ENCODE measurements at places on chromosomes 7 and 10.

DNA sequence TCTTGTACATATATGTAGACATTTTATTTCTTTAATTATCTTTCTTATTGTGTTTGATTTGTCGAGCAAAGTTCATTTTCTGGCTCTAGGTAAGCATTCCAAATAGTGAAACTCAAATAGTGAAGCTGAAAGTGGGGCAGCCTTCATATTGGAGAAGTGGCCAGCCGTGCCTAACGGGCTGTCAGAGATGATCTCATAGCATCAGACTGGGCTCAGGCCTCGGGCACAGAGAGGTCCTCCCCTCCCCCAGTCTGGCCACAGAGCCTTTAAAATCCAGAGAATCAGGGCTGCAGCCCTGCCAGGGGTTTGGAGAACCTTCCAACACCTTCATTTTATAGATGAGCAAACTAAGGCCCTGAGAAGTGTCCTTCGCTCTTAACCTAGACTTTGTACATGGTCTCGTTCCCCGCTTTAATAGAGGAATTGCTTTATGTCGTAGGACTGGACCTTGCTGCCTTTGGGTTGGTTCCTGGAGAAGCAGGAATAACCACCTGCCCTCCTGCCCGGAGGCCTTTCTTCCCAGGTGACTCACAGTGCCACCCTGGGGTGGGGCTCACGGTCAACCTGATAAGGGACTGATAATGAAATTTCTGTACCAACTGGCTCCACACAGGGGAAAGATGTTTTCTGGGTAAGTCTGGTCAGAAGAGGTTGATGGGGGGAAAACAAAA lies 7.3 kb downstream of the TSPAN15 start:
- no peak for DNase-seq

DNA sequence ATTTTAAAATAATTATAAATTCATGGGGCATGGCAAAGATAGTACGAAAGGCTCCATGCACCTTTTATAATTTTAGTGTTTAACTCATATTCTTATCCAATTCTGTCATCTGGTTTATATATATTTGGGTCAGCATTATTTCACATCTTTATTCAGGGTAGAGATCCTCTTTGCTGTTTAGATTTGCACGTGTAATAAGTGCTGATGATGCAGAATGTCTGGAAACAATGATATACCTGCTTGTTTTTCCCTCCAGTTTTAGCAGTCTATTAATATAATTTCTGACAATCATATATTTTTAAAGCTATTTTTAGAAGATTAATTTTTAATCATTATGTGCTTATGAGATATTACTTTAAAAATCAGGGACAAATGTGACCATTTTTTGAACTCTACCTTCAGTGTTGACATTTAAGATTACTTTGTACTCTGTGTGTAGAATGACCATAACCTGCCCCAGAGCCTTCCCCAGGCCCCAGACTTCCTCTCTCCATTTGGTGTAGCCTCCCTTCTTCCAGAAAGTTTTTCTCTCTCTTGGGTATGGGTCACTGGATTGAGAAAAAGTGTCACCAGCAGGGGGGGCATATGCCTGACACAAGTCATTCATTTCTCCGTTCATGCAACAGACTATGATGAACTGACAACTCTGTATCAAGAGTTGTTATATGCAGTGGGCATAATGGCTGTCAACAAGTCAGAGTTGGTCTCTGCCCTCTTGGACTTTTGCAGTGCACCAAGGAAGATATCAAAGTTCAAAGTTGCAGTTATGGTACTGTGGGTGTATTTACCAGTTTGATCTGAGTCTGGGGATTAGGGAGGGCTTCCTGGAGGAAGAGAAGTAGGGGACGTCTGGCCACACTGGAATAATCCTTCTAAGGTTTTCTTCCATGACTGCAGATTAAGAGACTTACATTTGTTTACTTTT lies 192.6 kb upstream of the CCDC6 start:
- no peak for DNase-seq

- DNase-seq: peak; percentile 22
These were observed 925.2 kb upstream of the GHITM start for GRCh38 chr10:83214136-83214535.

GRCh38 chr10:122362621-122363020 lies 11.9 kb upstream of the PLEKHA1 start:
- DNase-seq: peak; percentile 60

DNA sequence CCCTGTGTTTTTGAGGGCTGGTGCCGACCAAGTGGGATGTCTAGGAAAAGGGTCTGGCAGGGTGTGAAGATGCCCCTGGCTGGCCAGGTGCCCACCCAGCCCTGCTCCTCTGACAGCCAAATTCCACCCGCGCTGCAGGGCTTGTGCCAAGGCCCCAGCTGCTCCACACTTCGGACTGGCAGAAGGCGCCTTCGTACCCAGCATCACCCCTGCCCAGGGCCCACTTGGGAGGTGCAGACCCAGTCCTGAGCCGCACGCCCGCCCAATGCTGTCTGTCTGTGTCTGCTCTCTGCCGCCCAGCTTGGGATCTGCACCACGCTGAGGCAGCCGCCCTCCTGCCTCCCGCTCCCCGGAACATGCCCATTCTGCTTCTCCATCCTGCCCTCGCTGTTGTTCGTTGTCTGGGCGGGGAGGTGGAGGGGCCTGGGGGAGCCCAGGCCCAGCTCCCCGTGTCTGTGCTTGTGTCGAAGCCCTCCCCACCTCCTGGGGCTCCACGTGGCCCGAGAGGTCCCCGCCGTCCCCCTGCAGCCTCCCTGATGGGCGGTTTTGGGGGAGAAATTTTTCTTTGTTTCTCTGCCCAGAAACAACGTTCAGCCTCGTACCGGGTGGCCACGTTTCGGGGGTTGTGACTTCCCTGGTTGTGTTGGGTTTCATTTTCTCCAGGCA lies 36.9 kb upstream of the PPIF start:
- no peak for DNase-seq

GRCh38 chr10:114163062-114163461 lies 10.9 kb downstream of the CCDC186 start:
- DNase-seq: no peak

DNA sequence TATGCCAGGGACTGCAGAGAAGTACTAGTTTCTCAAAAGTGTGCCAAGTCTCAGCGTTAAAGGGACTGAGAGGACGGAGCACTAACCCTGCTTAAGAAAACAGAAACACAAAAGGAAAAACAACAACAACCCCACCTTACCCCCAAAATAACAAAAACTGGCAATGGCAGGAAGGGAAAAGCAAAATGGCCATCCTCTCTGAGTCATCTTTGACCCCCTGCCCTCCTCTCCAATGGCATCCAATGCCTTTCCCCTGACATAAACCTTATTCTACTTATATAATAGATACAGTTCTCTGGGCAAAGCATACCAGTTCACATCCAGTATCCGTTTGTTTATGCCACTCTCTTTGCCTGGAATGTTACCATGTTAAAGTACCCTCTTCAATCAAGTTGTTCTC lies 1.6 kb downstream of the POLR1F start:
- DNase-seq: no peak

DNA sequence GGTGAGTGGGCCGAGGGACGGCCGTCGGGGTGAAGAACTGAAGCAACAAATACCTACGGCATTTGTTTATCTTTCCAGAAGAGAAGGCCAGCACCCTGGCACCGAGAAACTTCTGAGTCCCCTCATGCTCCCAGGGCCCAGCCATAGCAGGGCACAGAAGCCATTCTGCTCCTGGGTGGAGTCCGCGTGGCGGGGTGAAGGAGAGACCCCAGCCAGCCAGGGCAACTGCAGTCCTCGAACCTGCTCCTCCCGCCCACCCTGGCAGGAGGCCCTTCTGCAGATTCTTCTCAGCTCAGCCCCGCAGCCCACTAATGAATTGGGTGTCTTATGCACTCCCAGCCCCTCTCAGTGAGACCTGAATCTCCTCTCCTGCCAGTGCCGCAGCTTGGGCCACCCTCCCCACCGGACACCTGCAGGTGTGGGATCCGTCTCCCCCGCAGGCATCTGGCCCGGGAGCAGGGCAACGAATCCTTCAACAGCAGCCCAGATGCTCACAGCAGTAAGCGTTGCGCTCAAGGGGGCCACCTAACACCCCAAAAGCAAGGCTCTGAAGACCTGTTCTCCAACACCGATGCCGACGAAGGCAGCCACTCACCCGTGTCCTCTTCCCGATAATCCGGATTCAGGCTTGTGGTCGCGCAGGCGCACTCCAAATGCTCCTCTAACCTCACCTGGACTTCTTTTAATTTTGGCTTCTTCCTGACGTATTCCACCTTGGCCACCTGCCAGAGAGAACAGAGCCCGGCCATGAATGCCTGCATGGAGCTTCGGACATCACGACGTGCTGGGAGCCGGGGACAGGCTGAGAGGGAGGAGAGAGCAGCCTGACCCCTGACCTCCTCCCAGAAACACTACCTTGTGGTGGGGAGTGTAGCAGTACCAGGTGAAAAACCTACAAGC lies 18.9 kb downstream of the PDGFA start:
- DNase-seq: no peak

DNA sequence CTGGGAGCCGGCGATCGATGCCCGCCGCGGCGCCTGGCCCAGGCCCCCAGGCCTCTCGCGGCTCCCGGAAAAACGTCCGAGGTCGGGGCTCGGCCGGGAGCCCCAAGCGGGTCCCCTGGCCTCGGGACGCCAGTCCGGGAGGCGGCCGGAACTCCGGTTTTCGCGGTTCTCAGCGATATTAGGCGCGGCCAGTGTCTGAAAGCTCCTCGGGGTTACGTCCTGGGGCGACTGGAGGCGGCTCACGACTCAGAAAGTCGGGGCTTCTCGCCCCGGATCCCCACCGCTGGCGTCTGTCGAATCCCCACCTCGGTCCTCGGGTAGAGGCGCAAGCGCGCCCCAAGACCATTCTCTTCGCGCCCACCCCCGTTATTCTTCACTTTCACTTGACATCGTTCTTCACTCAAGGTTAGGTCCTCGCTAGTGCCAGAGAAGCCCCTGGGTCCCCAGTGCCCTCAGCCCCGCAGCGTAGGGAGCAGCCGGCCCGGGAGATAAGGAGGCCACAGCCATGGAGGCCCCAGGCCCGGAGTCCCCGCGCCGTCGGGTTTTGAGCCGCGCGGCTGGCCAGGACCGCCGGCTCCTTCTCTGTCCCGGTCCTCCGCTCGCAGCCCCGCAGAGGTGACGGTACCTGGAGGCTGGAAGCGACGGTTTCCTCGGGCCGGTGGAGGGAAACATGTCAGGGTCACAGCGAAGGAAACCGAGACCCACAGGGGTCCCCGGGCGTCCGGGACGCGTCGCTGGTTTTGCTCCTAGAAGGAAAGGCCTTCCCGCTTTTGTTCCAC lies 35.2 kb upstream of the EBLN1 start:
- peak; percentile 8 for DNase-seq

GRCh38 chr7:85074992-85075391 lies 111.9 kb downstream of the SEMA3D start:
- no peak for DNase-seq

- DNase-seq: no peak
These were observed 23.8 kb downstream of the CHST15 start for GRCh38 chr10:124069341-124070264.

GRCh38 chr7:100485471-100485876 lies 1.7 kb downstream of the NYAP1 start:
- no peak for DNase-seq

DNA sequence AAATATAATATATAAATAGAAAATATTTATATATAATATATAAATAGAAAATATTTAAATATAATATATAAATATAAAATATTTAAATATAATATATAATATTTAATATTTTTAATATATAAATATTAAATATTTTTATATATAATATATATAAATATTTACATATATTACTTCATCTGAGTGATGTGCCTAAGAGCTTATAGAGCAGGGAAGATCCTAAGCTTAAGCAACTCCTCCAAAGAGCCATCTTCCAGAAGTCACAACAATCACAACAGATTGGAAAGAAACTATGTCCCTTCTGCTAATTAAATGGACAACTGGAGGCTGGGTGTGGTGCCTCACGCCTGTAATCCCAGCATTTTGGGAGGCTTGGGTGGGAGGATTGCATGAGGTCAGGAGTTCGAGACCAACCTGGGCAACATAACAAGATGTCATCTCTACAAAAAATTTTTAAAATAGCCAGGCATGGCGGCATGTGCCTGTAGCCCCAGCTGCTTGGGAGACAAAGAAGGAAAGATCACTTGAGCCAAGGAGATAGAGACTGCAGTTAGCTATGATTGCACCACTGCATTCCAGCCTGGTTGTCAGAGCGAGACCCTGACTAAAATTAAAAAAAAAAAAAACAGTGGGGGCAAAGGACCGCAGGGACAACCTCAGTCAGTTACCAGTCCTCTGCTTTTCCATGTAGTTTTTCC lies 198.7 kb downstream of the SKIDA1 start:
- DNase-seq: no peak

DNA sequence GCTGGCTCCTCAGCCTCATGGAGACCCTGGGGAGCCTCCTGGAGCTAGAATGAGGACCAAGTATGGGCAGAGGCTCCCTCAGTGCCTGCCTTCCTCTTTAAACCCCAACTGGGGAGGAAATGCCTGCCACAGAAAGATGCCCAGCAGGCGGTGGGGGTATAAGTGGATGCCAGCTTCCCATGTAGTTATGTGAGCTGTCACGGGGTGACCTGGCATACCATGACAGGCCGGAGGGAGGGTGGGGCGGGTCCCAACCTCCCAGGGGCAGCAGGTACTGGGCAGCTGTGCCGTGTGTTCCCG lies 35.0 kb downstream of the COL13A1 start:
- DNase-seq: no peak

- peak; percentile 80 for DNase-seq
These were observed 53.0 kb downstream of the CROT start for GRCh38 chr7:87398446-87398845.

- no peak for DNase-seq
These were observed 4.7 kb downstream of the TMEM236 start for GRCh38 chr10:17756557-17757217.

- no peak for DNase-seq
These were observed 296.3 kb upstream of the ZMIZ1 start for GRCh38 chr10:78772486-78772885.

Data from astrocyte (in vitro differentiated cells and primary cell).